ENCODE measurements at places on chromosomes 1 and 21.

- no peak for DNase-seq
Measured at GRCh38 chr21:26332867-26333266, 162.3 kb upstream of the APP start.

DNA sequence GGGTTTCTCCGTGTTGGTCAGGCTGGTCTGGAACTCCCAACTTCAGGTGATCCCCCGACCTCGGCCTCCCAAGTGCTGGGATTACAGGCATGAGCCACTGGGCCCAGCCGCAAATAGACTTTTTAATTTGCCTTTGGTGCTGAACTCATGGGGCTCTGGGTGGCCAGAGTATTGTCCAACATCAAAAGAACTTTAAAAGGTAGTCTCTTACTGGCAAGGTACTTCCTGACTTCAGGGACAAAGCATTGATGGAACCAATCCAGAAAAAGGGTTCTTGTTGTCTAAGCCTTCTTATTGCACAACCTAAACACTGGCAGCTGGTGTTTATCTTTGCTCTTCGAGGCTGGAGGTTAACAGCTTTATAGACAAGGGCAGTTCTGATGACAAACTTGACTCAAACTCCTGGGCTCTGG, 3.8 kb upstream of the KTI12 start:
- no peak for DNase-seq

GRCh38 chr1:86516335-86516734, 30.5 kb upstream of the CLCA4 start:
- DNase-seq: no peak

- no peak for DNase-seq
Measured at GRCh38 chr1:24250224-24250623, 63.1 kb upstream of the IFNLR1 start.

- DNase-seq: no peak
Measured at GRCh38 chr1:1255078-1255477, 8.6 kb upstream of the C1QTNF12 start.

DNA sequence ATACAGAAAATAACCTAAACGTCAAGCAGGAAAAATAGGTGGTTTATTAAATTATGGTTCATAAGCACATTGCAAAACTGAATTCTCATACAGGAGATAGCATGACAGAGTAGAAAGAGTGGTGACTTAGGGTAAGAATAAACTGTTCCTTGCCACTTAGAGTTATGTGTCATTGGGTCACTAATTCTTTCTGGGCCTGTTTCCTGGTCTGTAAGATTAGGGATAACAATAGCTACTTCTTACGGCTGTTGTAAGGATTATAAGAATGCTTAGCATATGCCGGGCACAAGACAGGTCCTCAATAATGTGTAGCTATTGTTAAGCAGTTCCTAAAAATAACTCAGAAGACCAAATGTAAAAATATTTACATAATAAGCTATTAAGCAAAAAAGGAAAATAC, 24.2 kb downstream of the SNRNP40 start:
- no peak for DNase-seq

GRCh38 chr1:227192163-227192562, 126.1 kb downstream of the CDC42BPA start:
- DNase-seq: no peak

- no peak for DNase-seq
Measured at GRCh38 chr1:195130598-195130997, 1477.6 kb downstream of the KCNT2 start.
